Renal cortex interstitium (tissue), 15 donors: ENCODE measurements at places on chromosomes 5 and 9.

GRCh38 chr5:67095346-67096171, 101.0 kb downstream of the CD180 start:
- DNase-seq, result peak; percentile 27

DNA sequence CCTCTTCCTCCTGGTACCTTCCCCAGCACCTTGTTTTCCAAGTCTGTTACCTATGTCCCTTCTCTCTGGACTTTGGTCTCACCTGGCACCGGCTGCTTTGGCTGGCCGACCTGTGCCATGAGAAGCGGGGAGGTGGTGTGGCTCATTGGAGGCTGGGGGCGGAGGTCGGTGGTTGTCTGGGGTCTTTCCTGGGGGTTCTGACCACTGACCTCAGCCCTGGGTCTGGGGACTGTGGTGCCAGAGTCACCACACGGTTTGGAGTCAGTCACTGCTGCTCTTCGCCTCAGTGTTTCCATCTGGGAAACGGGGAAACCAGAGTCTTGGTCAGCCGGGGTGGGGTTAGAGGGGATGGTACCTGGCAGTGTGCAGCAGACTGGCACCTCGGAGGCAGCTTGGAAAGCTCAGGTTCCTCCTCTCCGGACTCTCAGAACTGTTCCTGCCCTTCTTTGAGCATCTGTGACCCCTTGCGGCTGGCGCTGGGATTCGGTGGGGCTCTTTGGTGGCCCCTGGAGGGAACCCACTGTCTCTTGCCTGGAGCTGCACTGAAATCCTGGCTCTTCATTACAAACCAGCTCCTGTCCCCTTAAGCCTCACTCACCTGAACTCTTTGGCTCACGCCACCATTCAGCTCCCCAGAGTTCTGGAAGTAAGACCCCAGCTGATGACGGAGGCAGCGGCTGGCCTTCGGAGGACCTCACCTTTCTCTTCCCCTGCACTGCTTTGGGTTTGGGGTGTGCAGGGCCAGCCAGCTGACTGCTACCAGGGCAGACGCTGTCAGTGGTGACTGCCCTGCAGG, 4.1 kb upstream of the RXRA start:
- DNase-seq, result no peak

DNA sequence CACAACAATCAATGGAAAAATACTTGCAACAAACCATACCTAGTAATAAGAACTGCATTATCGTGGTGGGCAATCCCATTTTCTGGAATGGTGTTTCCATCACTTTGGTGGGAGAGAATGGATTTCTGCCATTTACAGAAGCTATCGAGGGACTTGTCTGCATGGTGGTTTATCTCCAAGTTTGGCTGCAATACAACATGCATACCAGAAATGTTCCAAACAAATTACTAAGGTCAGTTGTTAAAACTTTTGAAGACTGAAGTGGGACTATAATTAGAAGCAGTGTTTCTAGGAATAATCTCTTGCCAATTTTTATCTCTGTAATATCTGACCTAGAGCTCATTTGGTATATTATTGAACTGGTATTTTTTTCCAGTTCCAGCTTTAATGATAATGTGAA, 30.3 kb downstream of the ADAMTS6 start:
- no peak for DNase-seq

- peak; percentile 24 for DNase-seq
These were observed at the start of gene RNF183 for GRCh38 chr9:113302792-113303418. Gene RNF183 (minus strand): TSS chr9:113303376. CDS start chr9:113298184, 5,192 bp downstream.

- DNase-seq, result no peak
These were observed 224.7 kb downstream of the GDNF start for GRCh38 chr5:37615184-37615583.

DNA sequence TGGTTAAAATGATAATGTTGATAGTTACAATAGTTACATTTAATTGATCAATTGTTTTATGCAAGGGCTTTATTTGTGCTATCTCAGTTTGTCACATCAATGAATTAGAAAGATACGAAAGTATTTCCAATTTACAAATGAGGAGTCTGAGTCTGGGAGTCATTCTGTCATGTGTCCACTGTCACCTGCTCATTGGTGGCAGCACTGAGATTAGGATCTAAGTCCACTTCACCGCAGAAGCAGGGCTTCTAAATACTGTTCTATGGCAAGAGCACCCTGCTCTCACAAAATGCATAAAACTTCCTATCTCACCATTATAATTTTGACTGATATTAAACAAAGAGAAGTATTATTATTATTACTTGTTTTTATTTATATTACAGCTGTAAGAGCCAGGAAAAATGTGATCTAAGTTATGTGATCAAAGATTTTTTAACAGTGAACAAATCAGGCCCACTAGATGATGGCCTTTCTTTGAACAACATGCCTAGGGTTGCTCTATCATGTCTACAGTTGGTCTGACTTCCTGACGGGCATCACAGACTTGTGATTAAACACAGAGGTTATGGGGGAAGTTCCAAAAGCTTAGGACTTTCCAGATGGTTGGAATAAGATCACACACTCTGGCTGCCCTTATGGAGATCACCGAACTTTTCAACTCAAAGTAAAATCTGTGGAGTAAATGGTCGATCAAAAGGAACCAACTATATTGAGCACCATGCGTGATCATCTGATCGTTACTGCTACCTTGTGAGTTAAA, 15.1 kb downstream of the TLR4 start:
- DNase-seq, result no peak
